ENCODE measurements at places on chromosomes 11 and 22.

DNA sequence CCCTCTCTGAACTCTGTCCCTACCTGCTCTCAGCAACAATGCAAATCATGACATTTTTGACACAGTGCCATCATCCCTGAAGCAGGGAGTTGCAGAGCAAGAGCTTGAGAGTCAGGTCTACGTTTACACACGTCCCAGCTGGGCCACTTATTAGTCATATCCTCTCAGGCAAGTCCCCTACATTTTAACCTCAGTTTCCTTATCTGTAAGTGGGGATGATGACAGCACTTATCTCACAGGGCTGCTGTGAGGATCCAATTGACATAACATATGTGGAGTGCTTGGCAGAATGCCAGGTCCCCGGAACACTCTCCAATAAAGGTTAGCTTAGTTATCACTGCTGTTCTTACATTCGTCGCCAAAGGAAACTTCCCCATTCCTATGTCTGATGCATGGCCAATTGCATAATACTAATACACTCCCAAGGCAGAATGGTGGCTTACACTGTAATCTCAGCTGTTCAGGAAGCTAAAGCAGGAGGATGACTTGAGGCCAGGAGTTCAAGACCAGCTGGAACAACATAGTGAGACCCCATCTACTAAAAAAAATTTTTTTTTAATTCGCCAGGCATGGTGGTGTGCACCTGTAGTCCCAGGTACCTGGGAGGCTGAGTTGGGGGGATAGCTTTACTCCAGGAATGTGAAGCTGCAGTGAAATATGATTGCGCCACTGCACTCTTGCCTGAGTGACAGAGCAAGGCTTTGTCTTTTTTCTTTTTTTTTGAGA, 16.6 kb downstream of the ASCC2 start:
- DNase-seq = no peak

DNA sequence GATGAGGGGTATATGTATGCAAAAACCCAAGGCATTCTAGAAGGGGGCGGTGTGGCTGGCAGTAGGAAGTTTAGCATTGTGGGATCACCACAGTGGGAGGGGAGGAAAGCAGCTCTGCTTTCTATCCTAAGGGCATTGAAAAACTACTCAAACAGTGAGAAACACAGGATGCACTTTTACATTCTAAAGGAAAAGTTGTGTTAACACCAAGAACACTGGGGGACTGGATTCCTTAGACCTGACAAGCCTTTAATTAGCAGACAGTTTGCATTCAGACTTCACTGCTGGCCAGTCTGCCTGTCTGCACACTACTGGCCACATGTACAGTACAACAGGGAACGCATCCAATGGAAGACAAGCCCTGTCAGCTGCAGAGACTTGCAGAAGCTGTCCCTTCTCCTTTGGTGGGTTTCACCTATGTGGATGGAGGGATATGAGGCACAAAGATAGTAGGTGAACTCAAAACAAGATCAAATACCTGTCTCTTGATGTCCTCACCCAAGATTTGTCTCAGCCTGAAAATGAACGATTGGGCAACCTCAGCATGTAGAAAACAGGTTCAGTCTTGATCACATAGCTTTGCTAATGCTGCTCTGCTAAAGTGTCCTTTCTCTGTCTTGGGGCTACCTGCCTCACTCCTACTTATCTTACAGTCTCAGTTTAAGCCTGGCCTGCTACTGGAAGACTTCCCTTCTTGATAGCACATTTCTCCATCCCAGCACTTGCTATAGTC, 64.8 kb downstream of the TENM4 start:
- DNase-seq = no peak

GRCh38 chr22:36331306-36331911, 56.4 kb downstream of the MYH9 start:
- no peak for DNase-seq

- DNase-seq = no peak
Measured at GRCh38 chr11:19558189-19558986, 154.2 kb upstream of the NAV2 start.

- no peak for DNase-seq
Measured at GRCh38 chr11:45245218-45246045, 40.7 kb downstream of the SYT13 start.

- no peak for DNase-seq
Measured at GRCh38 chr11:63716046-63716445, 34.7 kb downstream of the RTN3 start.

All from stimulated activated CD8-positive, alpha-beta memory T cell treated with anti-CD3 and anti-CD28 coated beads, Interleukin-7, amount 100 ng/mL, for 24 hours (primary cell).